ENCODE measurements at places on chromosomes 1 and 21.

- no peak for DNase-seq
Measured at GRCh38 chr1:43711524-43712386, 4.4 kb downstream of the ST3GAL3 start.

DNA sequence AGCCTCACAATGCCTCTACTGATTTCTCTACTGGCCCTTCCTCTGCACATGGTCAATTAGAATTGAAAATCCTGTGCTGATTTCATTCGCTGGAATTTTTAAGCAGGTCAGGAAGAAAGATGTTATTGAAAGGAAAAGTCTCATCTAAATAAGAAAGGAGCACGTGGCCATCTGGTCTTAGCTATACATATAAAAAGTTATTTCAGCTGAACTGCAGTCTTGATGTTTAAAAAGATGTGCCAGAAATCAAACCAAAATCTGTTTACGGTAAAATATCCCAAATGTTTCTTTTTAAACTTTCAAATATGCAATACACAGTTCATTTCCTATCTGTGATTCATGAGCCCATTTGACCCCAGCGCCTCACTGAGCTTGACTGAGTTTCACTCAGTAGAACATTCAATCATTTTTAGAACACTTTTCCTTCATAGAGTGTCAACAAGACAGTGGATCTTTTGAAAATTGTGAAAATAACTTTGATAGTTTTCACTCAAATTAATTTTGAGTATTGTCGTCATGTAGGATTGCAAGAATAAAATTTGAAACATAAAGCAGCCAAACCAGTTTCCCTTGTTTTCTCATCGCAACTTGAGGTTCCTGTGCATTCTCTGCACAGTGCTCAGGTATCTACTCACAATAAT is 293.6 kb downstream of the PTPRC start:
- no peak for DNase-seq

GRCh38 chr1:11796036-11796828 is 9.5 kb downstream of the MTHFR start:
- no peak for DNase-seq

DNA sequence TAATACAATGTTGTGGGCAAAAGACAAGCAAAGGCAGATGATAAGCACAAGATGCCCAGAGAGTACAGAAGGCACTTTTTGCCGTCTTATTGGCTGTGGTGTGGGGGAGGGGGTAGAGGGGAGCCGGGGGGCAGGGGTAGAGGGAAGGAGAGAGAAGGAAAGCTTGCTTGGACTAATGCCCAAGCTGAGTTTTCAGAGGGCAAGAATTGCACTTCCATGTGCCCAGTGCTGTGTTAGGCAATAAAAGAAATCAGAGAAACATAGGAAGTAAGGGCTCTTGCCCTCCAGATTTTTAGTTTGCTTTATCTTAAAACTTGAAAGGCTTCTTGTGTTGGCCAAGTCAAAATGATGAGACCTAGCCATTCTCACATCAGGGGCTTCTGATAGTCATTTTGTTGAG is 8.3 kb downstream of the S100A12 start:
- DNase-seq = no peak

DNA sequence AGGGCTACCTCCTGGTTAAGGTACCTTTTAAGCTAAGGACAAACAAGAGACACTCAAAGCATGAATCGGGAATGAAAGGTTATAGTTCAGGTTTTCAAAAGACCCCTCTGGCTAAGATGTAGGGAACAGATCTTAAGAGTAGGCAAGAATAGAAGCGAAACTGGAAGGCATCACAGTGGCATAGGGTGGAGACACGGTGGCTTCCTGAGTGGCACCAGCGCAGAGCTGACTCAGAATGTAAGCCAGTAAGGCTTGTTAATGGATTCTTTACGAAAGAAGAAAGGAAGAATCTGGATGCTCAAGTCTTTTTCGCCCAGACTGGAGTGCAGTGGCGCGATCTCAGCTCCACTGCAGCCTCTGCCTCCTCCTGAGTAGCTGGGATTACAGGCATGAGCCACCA is 21.2 kb downstream of the PADI6 start:
- DNase-seq = no peak

GRCh38 chr1:183585038-183585437 is 5.2 kb downstream of the NCF2 start:
- DNase-seq = no peak

- DNase-seq = no peak
Measured at GRCh38 chr1:25794325-25794724, 5.7 kb upstream of the SELENON start.

DNA sequence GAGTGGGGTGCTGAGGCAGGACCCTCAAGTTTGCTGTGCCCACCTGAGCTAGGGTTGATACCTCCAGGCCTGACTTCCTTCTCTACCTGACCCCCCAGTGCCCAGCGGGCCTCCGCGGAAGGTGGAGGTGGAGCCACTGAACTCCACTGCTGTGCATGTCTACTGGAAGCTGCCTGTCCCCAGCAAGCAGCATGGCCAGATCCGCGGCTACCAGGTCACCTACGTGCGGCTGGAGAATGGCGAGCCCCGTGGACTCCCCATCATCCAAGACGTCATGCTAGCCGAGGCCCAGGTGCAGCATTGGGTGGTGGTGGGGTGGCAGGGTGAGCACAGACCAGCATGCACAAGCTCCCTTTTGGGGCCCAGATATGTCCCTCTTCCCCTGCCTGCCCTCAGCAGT is 51.3 kb upstream of the KDM4A start:
- no peak for DNase-seq

DNA sequence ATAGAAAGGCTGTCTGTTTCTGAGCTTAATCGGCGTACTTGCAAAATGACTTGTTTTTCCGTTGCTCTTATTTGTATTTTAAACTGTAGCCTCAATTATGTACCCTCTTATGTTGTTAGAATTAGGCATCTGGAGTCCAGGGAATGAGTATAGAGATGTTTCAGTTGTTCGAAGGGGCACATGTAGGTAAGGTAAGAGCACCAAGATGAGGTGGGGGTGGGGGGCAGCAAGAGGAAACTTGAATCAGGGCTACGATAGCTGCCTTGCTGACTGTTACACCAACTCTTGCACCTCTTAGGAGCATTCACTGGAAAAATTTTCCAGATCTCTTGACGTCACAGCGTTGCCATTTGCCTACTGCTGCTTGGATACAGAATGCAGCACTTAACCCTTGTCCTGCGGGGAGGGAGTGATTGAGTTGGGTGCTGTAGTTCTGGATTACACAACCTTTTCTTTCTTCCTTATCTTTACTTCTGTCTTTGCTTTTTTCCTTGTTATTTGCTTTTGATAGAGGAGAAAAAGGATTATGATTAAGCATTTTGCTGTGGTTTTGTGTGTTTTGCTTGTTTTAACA is 3.2 kb downstream of the ATP1B1 start:
- no peak for DNase-seq

DNA sequence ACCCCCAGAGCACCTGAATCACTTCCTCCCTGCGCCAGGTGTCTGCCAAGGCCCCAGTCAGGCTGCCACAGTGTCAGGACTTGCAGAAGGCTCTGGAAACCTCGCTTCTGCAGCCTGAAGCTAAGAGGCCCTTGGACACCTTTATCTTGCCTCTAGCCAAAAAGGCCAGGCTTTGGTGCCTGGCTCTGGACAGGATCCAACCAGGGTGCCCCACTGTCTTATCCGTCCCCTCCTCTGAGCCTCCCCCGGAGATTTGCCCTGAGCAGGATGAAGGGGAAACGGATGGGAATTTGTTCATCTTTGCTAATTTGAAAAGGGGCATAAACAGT is 12.8 kb upstream of the CLSTN1 start:
- no peak for DNase-seq

DNA sequence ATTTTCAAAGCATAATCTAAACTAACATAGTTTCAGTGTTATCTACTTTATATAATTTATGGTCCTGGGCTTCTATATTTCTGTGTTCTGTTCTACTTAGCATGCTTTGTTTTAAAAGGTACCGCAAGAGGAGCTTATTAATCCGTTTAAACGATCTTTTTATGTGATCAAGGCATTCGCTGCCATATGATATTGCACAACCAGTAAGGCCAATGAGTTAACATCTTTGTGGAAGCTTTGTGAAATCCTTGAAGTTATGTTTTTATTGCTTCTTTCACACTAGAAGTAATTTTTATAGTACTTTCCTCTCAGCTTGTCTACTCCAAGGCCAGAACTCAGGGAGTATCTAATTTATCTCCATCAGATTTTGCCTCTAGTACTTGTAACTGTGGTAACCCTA is 8.9 kb downstream of the LRRC8C start:
- no peak for DNase-seq

DNA sequence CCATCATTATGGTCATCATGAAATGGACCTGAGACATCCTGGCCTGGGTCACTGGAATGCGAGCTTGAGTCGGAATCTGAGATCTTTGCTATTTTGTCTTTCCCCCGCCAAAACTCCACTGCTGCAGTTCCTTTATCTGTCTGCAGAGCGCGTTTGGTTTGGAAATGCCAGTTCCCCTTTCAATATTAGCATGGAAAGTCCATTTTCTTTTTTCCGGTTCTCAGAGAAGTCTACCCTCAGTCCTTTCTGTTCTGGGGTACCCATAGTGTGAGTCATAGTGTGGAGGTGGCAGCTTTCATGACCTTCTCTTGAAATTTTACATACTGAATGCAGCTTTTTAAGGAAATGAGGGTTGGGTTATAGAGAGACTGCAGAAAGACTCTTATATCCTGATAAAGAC is 14.6 kb downstream of the CACNA1E start:
- no peak for DNase-seq

DNA sequence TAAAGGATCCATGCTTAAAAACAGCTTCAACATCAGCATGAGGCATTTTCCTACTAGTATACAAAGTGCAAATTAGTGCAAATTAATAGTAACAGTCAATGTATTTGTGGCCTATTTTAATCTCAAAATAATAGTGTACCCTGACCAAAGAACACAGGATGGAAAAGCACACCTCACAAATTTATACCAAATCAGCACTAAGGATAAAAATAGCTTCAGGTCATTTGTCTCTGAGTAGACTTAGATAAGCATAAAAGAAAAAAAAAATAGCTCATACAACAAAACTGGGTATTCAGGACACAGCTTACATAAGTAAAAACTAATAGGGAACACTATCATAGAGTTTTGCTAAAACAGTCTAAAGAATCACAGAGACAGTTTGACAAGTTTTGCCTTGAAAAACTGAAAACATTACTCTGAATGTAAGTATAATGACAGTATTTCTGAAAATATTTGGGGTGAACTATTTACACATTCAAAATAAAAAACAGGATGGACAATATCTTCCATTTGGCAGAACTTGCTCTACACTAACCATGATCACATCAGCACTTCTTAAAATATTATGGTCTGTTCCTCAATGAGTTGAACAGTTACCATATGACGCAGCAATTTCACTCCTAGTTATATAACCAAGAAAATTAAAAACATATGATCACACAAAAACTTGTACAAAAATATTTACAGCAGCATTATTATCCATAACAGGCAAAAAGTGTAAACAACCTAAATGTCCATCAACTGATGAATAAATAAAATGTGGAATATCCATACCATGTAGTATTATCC is 46.3 kb downstream of the RNF115 start:
- DNase-seq = no peak

- no peak for DNase-seq
Measured at GRCh38 chr1:43302721-43303470, 2.1 kb downstream of the TIE1 start.

GRCh38 chr1:27872059-27872801 is at the start of gene THEMIS2:
TSS of gene THEMIS2 (plus strand) at chr1:27872544. CDS start at chr1:27872572, 28 bp downstream.
- peak; percentile 81 for DNase-seq

- DNase-seq = no peak
Measured at GRCh38 chr1:102183711-102184110, 187.0 kb upstream of the OLFM3 start.

DNA sequence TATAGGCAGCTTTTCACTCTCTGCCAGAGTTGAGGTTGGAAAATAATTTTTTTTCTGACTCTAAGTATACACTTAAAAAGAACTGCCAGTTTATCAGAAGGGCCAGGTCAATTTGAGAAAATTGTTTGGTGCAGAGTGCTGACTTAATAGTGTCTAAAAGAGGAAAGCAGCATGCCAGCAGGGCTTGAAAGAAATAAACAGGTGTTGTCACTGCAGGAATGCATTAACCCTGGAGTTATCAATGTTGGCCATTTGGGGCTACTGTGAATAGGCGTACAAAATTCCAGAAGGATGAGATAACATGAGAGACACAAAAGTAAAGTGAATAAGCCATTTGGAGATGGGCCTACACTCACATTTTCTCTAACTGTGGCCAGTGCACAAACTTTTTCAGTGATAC is 220.6 kb upstream of the PLD5 start:
- no peak for DNase-seq

DNA sequence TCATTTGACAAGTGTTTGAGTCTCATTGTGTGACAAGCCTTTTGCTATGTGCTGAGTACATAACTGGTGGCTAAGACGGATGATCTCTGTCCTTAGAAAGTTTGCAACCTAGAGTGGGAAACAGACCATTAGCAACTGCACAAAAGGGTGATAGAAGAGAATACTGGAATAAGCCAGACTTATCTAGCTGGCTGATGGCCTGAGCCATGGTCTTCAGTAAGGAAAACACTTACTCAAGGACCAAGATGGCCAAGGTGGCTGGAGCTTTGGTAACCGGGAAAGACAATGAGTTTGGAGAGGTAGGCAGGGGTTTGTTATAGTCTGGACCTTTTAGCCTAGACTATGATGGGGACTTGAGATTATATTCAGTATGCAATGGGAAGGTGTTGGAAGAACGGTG is 1.6 kb upstream of the TAF12 start:
- no peak for DNase-seq

- DNase-seq = no peak
Measured at GRCh38 chr1:93588206-93588605, 93.4 kb downstream of the BCAR3 start.

DNA sequence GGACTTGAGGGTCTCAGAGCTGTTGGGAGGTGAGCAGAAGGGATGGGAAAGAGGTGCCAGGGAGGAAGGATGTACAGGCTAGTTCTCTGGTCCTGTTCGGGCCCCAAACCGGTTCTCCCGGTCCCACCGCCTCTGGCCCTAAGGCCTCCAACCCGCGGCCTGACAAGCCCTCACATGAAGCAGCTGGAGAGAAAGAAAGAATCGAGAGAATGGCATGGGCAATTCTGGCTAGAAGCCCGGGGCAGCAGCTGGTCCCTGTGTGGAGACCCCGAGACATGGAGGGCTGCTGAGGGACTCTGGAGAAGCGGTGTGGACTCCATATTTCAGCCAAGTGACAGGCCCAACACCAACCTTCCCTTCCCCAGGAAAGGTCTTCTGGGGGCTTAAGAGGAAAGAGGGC is 730 bp downstream of the CDC42SE1 start:
- no peak for DNase-seq

DNA sequence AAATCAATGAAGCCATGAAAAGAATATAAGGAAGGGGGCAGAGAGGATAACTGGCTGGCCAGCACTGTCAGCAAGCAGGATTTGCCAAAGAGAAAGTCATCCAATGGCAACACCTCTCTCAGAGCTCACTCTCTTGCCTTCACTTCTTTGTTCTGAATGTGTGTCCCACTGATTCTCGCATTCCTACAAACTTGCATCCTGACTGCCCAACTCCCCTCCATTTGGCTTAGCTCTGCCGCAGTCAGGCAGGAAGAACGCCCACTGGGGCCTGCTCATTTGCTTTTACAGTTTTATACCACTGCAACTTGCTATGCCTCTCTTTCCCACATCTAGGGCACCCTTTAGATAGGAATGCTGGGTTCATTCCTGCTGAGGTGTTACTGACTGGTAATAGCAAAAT is 364.2 kb upstream of the ST6GALNAC5 start:
- no peak for DNase-seq

- DNase-seq = no peak
Measured at GRCh38 chr1:102732927-102733326, 375.4 kb downstream of the COL11A1 start.

- DNase-seq = no peak
Measured at GRCh38 chr1:150596976-150597375, 17.6 kb upstream of the MCL1 start.

Data from activated CD4-positive, alpha-beta T cell treated with anti-CD3 and anti-CD28 coated beads, Interleukin-2, amount 50 U/mL, for 1 hour (primary cell).